ENCODE measurements at places on chromosomes 5 and 9.

GRCh38 chr9:116877072-116877471 lies 190.0 kb downstream of the TRIM32 start:
- no peak for DNase-seq

- no peak for DNase-seq
Measured at GRCh38 chr5:174273325-174273724, 227.8 kb downstream of the NSG2 start.

DNA sequence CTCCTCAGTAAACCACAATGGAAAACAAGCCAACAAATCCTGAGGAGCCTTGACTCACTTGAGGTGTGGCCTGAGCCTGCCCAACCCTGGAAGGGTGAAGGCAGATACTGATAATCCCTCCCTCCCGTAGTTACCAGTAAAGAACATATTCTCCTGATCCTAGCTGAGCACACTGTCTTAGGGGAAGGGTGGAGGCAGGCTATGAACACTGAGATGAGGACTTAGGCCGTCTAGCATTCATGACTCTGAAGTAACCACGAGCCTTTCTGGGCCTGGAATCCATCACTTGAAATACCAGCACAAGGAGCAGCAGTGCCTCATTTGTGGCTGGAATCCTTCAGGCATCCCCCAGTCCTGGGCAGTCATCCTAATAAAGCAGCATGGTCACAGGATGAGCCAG lies 124.5 kb upstream of the PRLR start:
- peak; percentile 24 for DNase-seq

- no peak for DNase-seq
Measured at GRCh38 chr9:135410831-135411473, 68.6 kb upstream of the PPP1R26 start.

DNA sequence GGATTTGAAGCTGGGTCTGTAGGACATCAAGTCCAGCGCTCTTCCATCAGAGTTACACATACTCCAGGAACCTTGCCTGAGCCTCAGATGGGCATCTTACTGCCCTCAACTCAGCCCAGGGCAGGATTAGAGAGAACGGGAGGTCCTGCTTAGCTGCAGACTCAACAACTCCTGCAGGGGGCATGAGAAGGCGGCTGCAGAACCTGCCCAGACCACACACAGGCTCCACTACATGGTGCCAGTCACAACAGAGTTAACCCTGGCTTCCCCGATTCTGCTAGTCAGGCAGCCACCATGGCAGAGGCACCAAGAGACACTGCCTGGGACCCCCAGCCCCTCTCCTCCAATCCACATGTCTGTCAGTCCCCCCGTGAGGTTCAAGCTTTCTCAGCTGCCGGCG lies 23.9 kb upstream of the CPLX2 start:
- no peak for DNase-seq

- DNase-seq, result no peak
Measured at GRCh38 chr5:174459832-174460448, 264.4 kb upstream of the MSX2 start.

DNA sequence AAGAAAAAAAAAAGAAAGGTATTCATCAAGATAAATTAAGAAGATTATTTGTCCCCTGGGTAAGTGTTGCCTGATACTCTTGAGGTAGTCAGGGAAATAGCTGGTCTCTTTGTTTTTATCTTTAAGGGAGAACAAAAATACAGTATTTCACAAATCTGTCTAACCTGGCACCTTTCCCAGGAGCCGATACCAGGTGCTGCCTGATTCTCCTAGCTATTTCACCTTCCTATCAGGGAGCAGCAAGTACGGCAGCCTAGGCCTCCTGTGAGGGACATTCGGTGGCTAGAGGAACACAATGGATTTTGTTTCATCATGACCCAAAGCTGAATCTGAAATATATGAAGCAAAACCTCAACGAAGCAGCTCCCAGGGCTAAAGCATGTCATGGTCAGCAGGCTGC lies 86.0 kb downstream of the TARS1 start:
- no peak for DNase-seq

DNA sequence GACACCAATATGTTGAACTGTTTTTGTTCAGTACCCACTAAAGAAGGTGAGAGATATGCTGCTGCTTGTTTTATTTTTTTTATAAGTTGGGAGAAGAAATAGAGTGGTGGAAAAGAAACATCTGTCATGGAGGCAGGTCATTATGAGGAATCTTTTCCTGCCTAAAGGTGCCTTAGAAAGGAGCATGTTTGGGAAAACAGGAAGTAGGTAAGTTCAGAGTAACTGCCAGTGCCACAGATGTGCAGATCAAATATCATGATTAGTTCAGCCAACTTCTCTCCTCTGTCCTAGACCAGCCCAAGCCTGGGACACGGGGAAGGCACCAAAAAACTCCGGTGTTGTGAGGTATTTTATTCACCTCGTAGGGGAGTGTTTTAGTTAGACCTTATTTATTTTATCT lies 144.2 kb downstream of the MAN2A1 start:
- no peak for DNase-seq

GRCh38 chr9:116271340-116271739 lies 117.7 kb downstream of the PAPPA start:
- no peak for DNase-seq

DNA sequence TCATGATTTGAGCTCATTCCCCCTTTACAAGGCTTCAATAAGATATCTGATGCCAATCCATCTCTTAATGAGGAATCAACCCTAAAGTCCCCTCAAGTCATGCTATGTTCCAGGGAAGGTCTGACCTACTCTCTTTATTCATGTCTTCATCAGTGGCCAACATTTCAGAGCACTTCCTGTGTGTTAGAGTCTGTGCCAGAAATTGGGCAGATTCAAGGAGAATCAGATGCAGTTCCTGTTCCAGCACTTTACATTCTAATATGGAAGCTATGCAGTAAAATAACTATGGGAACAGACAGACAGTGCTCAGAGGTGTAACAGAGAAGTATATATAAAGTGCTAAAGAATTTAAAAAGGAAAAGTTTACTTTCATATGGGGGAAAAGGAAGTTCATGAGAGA lies 193.4 kb upstream of the NR4A3 start:
- DNase-seq, result no peak

GRCh38 chr5:178086266-178086665 lies 27.1 kb upstream of the N4BP3 start:
- peak; percentile 25 for DNase-seq

DNA sequence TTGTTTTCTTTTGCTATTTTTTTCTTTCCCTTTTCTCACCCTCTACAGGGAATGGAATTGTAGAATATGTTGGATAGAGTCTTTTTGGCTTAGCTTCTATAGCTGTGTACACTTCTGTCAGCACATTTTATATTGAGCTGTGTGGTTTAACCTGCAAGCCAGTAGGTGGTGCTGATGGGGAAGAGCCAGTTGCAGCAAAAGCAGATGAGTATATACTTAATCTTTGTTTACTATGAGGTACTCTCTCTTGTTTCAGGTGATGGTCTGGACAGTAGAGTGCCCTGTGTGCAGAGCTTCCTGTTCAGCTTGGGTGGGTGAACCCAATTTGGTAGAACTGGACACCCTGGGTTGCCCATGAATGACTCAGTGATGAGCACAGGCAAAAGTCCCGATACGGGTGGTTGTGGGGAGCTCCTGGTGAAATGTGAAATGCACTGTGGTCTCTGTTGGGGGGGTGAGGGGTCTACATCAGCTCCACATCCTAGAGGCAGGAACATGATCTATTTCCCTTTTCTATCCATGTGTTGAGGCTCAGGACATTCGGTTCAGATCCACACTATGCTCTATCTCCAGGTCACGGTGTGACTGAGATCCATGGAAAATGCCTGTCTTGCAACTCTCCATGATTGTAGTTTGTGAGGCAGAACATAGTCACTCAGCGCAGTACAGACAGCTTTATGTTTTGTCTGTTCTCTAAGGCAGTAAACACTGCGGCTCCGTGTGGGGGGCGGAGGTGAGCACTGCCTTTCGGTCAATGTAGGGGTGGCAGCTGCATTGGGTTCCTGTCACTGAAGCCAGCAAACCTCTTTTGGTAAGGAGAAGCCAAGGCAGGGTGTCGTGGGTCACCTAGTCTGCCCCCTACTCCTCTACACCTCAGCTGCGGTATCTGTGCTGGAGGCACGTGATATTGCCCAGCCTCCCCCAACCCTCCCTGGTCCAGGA lies 353.2 kb downstream of the PRR16 start:
- peak; percentile 45 for DNase-seq
